ENCODE measurements at places on chromosomes 4 and X.

GRCh38 chr4:73744203-73744602, 3.8 kb downstream of the CXCL8 start:
- no peak for DNase-seq

- DNase-seq, result no peak
Observed at GRCh38 chr4:95548738-95549245, at the start of gene UNC5C. Gene UNC5C (minus strand): TSS chr4:95548973.

- DNase-seq, result peak; percentile 65
Observed at GRCh38 chr4:184548648-184549341, 74.4 kb upstream of the IRF2 start.

GRCh38 chr4:57190601-57191481, 80.7 kb upstream of the IGFBP7 start:
- DNase-seq, result peak; percentile 18

DNA sequence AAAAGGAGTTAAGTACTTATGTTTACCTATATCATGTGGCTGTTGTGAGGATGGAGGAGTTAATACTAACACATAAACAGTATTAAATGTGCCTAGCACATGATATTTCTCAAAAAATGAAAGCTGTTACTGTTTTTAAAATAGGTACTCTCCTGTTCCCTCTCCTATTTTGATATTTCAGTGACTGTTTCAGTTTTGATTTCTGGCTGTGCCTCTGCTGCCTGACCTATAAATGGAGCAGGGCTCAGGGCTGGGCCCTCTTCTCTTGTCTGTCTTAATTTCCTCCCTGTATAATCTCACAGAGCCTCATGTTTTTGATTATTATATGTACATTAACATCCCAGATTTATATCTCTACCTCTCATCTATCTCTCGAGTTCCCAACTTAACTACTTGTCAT, 93.3 kb downstream of the UGT8 start:
- no peak for DNase-seq
